Epithelial cell of proximal tubule (primary cell): ENCODE measurements at places on chromosomes 4 and X.

DNA sequence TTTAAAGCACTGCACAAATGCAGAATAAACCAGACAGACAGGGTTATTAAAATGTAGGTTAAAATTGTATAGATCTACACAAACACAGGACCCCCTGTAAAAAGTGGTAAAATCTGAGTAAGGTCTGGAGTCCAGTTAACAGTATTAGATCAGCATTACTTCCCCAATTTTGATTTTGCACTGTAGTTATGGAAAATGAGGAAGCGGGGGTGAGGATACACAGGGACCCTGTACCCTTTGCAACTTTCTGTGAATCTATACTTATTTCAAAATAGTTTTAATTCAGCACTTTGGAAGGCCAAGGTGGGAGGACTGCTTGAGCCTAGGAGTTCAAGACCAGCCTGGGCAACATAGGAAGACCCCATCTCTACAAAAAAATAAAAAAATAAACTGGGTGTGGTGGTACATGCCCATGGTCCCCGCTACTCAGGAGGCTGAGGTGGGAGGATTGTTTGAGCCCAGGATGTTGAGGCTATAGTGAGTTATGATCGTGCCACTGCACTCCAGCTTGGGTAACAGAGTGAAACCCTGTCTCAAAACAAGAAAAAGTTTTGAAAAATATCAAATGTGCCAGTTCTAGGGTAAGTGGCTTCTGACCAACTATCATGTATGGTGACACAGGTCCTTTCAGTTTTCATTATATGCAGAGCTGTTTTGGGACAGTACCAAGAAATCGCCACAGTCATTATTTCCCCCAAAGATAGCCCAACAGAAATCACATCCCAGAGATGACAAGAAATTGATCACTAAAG is 17.7 kb downstream of the SEL1L3 start:
- DNase-seq, result no peak

- DNase-seq, result no peak
These were observed 312.0 kb upstream of the MAGEB2 start for GRCh38 chrX:29903360-29903759.

- DNase-seq, result no peak
These were observed 174.3 kb upstream of the TENM3 start for GRCh38 chr4:182068920-182069319.

GRCh38 chrX:11409957-11410356 is 116.7 kb downstream of the AMELX start:
- no peak for DNase-seq

DNA sequence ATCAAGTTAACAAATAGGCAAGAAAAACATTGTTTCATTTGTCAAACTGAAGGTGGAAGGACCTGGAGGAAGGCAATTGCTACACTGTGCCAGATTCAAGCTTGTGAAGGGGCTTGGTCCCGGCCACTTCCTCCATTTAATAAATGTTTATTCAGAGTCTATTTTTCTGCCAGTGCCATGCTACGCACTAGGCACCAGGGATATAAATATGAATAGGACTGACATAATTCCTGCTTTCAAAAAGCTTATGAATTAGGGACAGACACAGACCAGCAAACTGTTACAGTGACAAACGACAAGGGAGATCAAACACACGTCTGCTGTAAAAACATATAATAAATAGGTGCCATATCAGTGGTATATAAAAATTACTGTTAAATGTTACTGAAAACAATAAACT is 571 bp downstream of the TLR6 start:
- DNase-seq, result no peak

DNA sequence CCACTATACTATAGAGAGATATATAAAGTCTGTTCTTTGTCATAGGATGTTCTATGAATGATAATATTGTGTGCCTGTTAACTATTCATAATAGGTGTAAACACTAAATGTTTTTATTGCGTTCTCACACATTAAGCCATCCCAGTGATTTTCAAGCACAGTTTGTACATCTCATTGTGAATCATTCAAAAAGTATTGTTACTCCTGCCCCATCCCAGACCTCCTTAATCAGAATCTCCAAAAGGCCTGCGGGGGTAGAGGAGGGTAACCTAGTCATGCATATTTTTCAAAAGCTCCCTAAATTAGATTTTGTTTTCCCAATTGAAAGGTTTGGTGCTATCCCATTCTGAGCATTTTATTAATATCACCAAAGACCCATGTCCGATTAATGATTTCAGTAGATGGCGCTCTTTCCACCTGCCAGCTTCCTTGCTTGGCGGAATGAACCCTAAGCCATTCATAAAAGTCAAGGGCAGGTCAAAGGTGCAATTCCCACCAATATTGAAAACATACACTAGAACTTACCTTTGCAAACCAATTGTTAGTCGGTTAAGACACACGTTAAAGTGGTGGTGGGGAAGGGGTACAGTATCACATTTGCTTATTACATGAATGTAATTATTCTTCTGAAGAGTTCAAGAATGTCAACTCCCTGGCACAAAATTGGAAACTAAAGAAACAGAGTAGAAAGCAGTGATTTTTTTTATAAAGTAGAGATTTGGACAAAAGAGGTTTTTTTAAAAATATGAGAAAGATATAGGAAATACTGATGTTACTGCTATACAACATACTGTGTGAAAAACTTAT is 5.8 kb upstream of the TET2 start:
- DNase-seq, result no peak

DNA sequence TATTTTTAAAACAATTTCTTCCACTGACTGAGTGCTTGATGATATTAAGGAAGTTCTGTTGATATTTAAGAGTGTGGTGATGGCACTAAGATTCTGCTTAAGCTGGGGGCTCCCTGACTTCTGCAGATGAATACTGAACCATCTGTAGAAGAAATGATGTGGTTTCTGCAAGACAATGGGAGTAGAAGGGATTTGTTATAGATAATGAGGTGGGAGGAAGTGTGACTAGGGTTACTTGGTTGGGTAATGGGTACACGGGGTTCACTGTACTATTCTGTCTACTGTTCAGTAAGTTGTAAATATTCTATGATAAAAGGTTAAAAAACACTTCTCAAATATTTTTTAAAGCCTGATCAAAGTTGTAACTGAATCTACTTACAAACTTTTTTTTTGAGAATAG is 60.9 kb upstream of the TXK start:
- no peak for DNase-seq

DNA sequence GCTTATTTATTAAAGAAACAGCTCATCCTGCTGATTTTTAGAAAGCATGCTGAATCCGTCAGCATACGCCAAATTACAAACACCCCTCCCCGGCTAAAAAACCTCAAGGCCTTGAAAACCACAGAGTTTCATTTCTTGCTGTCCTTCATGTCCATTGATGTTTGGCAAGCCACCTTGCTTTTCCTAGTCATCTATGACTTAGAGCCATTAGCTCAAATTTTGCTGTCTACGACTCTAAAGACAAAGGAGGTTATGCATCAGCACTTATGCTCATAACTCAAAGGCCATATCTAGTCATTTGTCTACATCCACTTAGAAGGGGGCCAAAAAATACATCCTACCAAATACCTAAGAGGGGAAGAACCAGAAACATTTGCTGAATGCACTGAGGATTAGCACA is 925.1 kb downstream of the PCDH7 start:
- no peak for DNase-seq

GRCh38 chrX:78796916-78797315 is 49.4 kb downstream of the LPAR4 start:
- DNase-seq, result no peak

DNA sequence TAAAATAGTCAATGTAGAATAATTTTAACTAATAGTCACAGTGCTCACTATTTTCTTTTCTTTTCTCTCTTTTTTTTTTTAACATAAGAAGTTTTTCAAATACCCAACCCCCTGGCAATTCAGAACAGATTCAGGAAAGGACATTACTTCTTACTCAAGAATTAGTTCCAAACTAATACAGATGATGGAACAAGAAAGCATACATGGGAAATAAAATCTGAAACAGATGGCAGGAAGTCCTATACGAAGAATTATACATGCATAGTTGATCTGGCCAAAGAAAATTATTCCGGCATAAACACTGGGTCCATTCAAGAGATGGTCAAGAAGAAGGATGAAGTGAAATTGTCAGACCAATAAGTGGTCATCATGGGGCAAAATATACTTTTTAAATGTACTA is 614.4 kb upstream of the INTU start:
- no peak for DNase-seq

- DNase-seq, result no peak
These were observed 116.7 kb upstream of the TEX13D start for GRCh38 chrX:124215786-124216185.

DNA sequence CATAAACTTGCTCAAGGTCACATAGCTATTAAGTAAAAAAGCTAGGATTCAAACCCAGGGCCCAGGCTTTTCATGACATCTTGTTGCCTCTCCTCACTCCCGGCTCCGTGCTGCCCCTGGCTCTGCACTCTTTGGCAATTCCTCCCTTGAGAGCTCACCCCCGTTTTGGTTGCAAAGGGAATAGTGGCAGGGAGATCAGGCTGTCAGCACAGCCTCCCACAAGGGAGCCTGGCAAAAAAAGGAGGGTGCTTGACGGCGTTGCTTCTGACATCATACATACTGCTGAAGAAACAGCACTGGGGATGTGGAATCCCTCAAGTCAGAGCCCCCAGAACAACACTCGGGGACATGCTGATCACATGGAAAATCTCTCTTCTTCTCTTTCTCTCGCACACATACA is 20.5 kb downstream of the IQSEC2 start:
- DNase-seq, result no peak
